ENCODE measurements at places on chromosomes 16 and 17.
A peak's percentile ranks its signal among the peaks of the same experiment; 100 is the strongest.

DNA sequence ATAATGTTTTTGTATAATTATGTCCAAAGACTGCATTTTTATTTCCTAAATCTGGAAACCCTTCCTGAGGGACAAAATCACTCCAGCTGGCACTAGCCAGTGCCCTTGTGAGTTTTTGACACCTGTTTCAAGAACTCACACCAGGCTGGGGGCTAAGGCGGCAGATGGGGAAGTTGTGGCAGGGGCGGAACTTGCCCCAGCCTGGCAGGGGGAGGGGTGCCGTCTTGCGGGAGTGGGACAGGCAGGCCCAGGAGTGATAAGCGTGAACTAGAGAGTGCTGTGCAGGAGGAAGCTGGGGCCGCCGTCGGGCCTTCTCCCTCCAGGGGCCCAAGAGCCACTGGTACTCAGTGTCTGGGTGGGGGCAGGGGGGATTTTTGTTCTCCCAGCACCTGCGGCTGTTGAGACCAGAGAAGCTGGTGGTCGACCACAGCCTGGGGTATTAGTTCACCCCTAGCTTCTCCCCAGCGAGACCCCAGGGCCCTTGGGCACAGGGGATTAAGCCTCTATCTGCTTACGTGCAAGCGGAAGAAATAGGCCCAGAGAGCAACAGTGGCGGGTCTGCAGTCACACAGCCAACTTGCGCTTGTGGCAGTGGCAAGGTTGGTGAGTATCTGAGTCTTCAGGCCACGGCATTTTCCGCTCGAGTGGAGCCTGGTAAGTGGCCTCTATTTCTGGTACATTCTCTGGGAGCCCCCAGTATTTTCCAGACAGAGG is 40.2 kb upstream of the PLCG2 start:
- peak; percentile 92 for DNase-seq

GRCh38 chr17:36000732-36001109 is 632 bp downstream of the CCL15 start:
- no peak for DNase-seq

DNA sequence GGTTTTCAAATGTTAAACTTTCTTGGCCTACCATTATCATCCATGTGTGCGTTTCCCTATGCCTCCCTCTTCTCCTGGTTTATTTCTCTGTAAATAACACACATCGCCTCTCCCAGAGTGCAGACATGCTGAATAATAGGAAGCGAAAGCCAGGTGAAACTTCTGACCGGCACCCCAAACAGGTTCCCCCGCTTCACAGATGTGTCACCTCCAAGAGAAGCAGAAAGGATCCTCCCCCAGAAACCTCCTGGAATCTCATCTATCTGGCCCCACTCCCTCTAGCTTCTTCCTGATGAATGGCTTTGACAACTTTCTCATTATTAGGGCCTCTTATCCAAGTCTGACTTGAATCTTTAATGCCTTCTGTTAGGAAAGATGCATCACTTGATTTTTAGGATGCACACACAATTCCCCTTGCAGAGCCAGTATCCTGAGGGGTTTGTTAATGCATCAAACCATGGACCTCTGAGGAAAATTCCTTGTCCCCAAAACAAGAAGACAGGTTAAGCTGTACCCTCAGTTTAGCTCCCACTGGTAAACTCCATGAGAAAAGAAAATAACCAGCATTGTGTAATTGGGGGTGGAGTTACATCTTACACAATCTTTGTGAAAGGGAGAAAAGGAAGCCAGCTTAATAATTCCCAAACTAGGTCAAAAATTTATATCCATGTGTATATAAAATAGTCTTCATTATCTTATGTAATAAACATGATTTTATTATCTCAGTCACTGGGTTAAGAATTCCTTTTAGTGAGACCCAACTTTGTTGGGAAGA is 20.1 kb upstream of the HYDIN start:
- DNase-seq = no peak

DNA sequence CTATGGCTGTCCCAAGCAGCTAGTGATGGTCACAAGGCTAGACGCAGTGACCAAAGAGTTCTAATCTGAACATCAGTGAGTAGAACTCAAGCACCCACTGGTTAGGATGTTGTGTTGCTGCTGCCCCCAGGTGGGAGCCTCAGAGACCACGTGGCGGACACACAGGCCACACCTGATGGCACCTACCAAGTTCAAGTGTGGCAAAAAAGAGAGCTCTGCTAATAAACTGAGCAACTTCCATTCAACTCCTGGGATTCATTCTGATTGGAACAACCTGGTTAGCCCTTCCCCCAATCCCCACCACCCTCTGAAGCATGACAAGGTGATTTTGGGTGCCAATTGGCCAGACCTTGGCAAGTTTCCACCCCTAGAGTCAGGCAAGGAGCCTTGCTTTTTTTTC is 3.5 kb upstream of the LCMT1 start:
- DNase-seq = peak; percentile 54

- peak; percentile 71 for DNase-seq
These were observed 70.8 kb downstream of the EMP2 start for GRCh38 chr16:10509534-10510025.

DNA sequence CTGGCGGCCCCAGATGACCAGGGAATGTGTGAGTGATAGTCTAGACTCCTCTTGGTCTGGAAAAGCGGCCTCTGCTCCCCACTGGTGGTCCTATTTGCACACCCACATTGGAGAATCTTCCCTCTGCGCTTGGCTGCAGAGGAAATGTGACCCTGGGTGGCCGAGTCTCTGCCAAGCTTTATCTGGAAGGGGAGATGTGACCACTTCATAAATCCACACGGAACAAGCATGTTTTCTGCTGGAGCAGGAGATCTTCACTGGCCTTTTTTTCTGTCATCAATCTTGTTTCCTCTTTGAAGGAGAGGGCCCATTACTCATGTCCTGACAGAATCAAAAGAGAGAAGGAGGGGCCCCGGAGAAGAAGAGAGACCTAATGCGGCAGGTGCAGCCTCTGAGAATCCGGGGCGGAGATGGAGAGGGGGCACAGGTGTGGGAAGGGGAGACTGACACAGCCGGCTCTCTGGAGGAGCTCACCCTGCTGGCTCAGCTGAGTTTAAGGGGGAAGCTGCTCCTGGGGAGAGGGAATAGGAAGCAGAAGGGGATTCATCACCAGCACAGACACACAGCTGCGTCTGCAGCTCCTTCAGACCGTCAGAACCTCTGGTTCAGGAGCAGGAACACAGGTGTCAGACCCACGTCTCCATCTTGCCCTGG is 116.3 kb downstream of the SOX9 start:
- DNase-seq = no peak

GRCh38 chr16:65740711-65741110 is 618.8 kb upstream of the CDH11 start:
- DNase-seq = no peak

DNA sequence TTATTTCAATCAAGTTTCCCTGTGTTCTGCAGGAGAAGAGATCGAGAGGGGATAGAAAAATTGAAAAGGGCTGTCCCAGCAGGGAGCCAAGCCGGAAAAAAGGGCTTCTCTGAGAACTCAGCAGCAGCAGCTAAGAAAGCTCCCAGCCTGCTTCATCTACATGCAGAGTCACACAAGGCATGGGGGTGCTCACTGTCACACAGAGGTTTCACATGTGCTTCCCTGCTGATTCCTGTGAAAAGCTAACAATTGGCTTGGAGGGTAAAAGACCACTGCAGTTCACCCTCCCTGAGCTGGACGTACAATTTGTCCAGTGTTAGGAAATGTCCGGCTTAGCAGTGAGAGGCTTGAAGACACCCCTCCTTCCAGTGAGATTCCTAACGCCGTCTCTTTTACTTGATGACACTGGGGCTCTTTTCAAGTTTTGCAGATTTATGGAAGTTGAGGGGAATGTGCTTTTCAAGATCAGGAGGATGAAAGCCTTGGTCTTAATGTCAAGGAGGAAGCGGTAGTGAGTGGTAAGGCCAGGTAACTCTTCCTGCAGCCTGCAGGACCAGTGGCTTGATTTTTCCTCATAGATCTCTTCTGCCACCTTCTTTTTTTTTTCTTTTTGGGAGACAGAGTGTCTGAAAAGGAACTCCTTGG is 85.6 kb downstream of the WNT3 start:
- DNase-seq = no peak

GRCh38 chr16:12283596-12283995 is 307.1 kb downstream of the SNX29 start:
- no peak for DNase-seq

GRCh38 chr16:28822520-28823290 is at the start of gene ATXN2L:
Gene ATXN2L, plus strand, starts transcription at chr16:28822999. Its CDS starts 261 bp downstream, at chr16:28823260.
- peak; percentile 94 for DNase-seq

All from naive B cell (primary cell).